ENCODE measurements at places on chromosomes 2 and 18. TPM values are rescaled to one million over a fixed set of nuclear protein-coding genes. Genes with fewer than 3 reads are reported as not detected.

- DNase-seq = no peak
Measured at GRCh38 chr18:341102-341501, 73.3 kb upstream of the THOC1 start.

GRCh38 chr2:50753234-50753633, 278.7 kb downstream of the NRXN1 start:
- DNase-seq = no peak

DNA sequence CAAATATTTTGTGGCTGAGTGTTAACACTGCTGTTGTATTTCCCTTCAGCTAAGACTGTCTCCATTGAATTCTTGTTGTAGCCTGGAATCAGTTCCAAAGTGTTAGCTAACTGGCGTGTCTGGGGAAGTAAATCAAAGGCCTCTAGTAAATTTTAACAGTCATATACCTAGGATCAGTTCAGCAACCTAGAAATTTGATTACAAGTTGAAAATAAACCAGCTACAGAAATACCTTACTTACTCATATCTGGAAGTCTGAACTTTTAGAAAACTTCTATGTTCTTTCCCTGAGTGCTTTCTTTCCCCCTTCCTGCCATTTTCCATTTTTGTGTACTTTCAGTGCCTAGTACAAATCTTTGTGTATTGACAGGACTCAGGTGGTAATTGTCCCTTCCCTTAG, 396.7 kb upstream of the DCC start:
- DNase-seq = no peak

GRCh38 chr2:102470168-102470567, 2.9 kb upstream of the SLC9A4 start:
- DNase-seq = no peak

- no peak for DNase-seq
Measured at GRCh38 chr2:218406949-218407618, 7.4 kb downstream of the CTDSP1 start.

GRCh38 chr2:2523461-2524347, 192.6 kb upstream of the MYT1L start:
- DNase-seq = no peak

GRCh38 chr2:174400853-174401252, 5.3 kb downstream of the SCRN3 start:
- no peak for DNase-seq

GRCh38 chr2:186717320-186718007, 23.6 kb downstream of the FAM171B start:
- DNase-seq = no peak

DNA sequence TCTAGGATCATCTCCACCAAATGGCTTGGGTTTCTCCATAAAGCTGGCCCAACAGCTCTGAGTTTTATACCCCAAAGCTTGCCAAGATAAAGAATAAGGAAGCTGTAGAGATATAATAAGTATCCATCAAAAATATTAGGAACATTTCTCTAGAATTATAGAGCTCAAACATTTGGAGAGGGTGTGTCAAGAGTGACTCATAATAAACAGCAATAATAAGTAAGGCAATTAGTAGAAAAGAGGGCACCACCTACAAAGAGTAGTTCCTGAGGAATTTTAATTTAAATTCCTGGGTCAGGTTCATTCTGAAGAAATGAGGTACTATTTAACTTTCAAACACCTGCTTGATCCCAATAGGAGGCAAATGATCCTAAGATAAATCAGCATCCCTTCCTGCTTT, 41.4 kb upstream of the NCKAP5 start:
- DNase-seq = no peak

DNA sequence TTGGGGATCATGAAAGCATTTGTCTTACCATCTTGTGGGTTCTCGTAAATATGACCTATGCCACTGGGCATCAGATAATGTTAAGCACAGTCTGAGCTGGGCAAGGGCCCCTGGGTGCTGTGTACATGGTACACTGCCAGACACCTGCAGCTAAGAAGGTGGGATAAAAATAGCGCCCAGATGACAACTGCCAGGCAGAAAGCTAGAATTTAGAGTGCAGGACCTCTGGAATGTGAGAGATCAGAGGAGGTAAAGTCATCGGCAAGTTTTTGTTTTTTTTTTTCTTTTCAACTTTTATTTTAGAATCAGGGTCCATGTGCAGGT, 53.8 kb upstream of the CYRIA start:
- no peak for DNase-seq

DNA sequence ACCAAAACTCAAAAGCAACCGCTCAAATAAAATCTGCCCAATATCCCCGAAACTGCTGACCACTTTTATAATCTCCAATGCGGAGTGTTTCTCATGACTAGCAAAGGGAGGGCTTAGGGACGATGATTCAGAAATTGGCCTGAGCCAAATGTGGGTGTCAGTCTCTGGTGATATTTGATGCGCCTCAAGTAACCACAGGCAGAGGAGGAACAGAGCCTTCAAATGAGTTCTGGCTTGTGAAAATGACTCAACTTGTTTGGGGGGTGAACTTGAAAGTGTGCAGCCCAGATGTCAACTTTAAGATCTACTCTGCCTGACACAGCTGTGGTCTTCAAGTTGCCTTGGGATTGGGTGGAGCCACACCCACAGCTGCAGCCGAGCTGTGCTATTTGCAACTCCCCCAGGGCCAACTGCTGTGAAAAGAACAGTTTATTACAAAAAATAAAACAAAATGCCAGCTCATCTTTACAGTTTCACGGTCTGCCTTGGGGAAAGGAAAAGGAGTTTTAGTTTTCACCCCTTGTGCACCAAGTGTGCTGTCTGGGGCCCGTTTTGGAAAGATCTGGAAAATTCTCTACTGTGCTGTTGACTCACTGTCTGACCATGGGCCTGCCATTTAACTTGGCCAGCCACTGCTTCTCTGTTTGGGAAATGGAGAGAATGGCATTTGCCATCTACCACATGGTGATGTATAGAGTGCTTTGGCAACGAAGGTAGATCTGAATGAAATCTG, 222.1 kb downstream of the MTX2 start:
- DNase-seq = no peak

DNA sequence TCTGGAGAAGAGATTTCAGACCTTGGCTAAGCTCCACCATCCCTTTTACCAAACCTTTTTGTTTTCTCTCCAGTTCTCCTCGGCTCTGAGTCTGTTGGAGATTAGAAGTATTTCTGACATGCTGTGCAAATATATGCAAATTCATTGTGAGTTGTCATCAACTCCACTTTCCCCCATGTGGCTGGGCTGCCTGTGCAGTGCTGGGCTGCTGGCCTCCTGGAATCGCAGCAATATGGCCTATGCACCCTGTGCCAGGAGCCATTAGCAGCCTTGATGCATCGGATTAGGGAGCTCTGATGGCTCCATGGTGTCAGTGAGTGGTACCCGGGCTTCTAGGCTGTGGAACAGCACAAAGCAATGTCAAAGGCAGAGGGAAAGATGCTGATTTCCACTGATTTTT, 80.0 kb downstream of the GPR39 start:
- DNase-seq = no peak

- DNase-seq = no peak
Measured at GRCh38 chr2:207823865-207824264, 54.2 kb upstream of the FZD5 start.

GRCh38 chr2:205892251-205892655, 193.7 kb downstream of the INO80D start:
- DNase-seq = peak; percentile 22

Gene SPDYA
- total RNA-seq = 2.0 TPM

Gene SRD5A2
- total RNA-seq = not detected

Gene GPR45
- not detected for total RNA-seq

Gene TTC27
- total RNA-seq = 20.1 TPM
